ENCODE measurements at places on chromosomes 4 and X.
A peak's percentile ranks its signal among the peaks of the same experiment; 100 is the strongest.

DNA sequence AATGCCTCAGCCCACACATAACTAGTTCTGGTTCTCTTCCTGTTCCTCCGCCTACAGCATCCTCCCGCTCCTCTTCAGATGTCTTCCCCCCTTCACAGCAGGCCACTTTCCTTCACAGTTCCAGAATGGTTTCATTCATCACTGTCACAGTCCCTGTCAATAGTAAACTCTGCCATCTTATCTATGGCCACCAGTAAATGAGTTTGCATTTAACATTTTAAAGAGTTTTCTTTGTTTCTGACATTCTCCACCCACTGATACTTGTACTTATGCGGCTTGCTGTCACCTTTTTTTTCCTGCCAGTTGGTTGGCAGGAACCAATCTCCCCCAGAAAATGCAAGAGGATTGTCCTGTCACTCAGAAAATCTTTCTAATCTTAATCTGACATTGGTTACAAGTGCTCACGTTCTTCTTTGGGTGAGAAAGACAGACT lies 114.1 kb downstream of the GLUD2 start:
- no peak for DNase-seq

- no peak for DNase-seq
Measured at GRCh38 chr4:114249976-114250375, 270.5 kb upstream of the ARSJ start.

GRCh38 chrX:8629871-8630270 lies 102.1 kb downstream of the ANOS1 start:
- no peak for DNase-seq

DNA sequence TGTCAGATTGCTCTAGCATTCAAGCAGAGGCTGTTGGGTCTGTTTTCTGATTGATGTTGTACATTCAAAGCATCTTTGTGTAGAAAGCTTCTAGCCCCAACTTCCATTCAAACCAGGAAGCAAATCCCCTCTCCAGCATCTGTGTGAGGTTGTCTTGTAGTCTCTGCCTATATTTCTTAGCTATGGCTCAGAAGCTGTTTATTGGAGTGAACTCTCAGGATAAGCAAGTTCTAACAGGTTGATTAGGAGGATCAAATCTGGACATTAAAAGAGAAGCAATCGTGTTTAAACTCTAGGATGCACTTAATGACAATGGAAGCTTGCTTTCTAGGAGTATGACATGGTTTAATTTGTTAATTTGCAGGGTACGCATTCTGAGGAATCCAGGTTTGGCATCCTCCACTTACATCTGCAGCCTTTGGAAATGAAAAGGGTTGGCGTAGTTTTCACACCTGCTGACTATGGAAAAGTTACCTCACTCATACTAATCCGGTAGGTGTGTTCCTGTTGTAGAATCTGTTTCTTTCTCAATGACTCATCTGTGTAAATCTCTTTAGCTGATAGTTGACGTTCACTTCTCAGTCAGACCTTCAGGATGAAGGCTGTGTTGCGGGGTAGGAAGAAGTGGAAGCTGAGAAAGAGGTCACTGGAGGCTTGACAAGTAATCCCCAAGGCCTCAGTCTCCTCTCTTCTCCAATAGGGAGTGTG lies 88.0 kb upstream of the TLR2 start:
- no peak for DNase-seq

DNA sequence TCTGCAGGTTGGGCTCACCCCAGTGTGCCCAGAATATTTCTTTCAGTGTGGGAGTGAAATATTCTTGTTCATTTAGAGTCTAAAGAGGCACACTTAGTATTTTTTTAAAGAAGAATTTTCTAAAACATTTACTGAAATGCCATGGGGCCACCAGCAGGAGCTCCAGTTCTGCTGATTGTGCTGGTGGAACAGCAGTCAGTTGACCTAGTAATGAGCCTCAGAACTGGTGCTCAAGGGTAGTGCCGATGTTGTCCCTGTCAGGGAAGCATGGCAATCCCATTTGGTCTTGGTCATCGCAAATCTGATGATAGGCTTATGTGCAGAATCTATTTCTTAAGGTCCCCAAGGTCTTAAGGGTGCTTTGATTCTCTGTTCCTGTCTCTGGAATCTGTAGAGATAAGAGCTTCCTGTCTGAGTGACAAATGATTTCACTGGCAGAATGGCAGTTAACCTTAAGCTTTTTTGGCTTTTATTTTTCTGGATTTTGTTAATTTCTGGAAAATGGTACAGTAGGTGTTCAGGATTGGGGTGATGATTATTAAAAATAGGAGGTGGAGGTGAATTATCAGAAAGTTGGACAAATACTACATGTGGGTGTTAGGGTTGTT lies 31.3 kb downstream of the JADE1 start:
- no peak for DNase-seq

DNA sequence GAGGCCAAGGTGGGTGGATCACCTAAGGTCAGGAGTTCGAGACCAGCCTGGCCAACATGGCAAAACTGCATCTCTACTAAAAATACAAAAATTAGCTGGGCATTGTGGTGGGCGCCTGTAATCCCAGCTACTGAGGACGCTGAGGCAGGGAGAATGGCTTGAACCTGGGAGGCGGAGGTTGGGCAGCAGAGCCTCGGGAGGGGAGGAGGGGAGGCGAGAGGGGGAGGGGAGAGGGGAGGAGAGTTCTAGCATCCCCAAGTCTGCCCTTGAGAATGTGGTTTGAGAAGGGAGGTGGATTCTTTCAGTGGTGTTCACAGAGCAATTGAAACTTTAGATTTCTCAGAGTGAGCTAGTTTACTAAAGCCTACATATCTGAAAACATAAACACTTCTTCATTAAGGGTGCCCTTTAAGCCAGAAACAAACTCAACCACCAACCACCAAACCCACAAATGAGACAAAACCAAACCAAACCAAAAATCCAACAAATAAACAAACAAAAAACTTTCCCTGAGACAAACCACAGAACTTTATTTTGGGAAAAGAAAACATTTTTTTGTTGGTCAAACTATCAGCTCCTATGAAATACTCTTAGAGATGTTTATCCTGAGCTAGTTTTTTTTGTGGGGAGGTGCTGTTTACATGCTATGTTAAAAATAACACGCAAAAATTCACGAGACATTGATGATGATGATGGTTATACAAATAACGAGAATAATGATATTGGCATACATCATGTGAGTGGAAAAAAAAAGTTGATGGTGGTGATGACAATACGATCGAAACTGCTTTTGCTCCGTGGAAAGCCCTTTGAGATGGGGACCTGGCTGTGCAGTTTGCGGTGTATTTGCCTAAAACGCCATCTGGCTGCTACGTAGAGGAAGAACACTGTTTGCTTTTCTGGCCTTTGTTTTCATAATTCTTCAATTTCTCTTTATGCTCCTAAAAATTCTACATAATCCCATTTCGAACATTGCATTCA lies 98.2 kb upstream of the PRKX start:
- peak; percentile 69 for DNase-seq

- no peak for DNase-seq
Measured at GRCh38 chr4:85676050-85676425, 201.1 kb downstream of the ARHGAP24 start.

DNA sequence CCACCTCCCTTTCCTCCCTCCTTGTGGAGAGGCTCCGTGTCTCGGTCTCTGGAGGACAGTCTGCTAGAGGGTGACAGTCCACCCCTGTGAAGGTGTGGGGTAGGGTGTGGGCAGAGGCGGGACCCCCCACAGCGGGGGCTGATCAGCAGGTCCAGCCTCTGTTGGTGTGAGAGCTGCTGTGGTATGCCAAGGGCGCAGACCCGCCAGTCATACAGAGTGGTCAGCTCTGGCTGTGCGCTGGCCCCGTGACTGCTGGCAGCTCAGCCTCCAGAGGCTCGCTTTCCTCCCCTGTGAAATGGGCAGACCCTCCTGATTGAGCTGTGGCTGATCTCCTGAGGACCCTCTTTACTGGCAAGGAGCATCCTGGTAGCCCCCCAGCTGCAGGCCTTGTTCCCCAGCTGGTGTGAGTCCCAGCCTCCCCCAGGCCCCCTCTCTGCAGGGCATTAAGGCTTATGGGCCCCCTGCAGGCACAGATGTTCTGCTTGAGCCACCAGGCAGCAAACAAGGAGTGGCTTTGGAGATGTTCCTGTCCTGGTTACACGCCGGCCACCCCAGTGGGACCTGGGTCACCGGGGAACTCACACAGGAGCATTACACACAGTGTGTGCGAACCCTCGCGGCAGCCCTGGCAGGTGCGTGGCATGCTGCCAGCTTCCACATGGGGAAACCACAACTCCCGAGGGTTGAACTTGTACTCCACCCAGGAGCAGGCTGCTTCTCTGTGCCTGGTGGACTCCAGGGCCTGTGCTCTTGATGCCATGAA lies 76.8 kb downstream of the PPP2R2C start:
- DNase-seq, result no peak

Data from CD4-positive, alpha-beta T cell treated with Interleukin-2 at 100 ng/mL for 4 hours (primary cell).